HL-60 (cell line): ENCODE measurements at places on chromosomes 1 and 21.
A peak's percentile ranks its signal among the peaks of the same experiment; 100 is the strongest.

DNA sequence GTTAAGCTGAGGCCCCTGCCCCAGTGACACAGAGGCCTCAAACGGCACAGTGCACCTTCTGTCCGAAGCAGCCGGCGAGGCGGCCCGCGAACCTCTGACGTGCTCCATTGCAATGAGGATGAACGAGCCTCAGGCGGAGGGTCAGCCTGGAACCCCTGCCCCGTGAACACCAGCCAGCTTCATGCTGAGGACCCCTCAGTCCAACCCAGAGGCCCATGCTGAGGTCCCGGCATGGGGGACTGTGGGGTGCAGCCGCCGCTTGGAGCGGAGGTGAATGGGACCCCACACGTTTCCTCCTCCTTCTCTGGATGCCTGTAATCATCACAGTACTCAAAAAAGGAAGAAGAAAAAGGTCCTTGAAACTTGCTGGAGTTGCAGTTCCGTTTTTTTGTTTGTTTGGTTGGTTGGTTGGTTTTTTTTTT, 62.1 kb downstream of the PRKCZ start:
- peak; percentile 27 for DNase-seq

DNA sequence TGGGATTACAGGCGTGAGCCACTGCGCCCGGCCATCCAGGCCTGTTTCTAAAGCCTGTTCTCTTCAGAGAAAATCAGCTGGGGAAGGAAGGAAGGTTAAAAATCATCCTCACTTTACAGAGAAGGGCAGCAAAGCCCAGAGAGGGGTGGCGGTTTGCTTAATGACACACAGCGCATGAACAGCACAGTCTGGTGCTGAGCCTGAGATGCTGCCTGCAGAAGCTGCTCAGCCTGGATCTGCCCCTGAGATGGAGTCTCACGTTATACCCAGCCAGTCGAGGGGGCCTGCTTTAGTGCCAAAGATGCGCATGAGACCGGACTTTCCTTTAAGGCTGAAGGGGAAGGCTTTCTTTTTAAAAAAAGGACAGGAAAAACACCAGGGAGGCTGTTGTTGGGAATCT, 21.3 kb downstream of the HTR6 start:
- DNase-seq = no peak

DNA sequence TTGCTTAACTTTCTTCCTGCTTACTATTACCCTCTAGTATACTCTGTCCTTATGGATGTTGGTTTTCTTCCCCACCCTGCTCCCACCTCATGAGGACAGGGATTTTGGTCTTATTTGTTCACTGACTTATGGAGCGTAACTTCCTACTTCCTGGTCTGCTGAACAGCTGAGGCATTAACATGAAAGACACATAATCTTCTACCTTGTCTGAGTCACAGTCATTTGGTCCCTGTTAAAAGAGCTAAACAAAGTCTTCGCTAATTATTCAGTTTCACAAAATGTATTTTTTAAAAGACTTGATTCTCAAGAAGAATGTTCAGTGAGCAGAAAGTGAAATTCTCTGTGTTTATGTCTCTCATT, 18.5 kb downstream of the RNASEL start:
- DNase-seq = no peak

GRCh38 chr1:76219366-76219818, 144.8 kb downstream of the ST6GALNAC3 start:
- DNase-seq = no peak

- DNase-seq = no peak
Measured at GRCh38 chr1:43742026-43742425, 34.7 kb downstream of the ST3GAL3 start.

GRCh38 chr1:64956733-64957441, 9.5 kb downstream of the JAK1 start:
- DNase-seq = peak; percentile 23

- DNase-seq = peak; percentile 47
Measured at GRCh38 chr21:38196036-38196435, 60.8 kb upstream of the KCNJ15 start.

GRCh38 chr1:110049801-110050601, 15.6 kb downstream of the STRIP1 start:
- no peak for DNase-seq

DNA sequence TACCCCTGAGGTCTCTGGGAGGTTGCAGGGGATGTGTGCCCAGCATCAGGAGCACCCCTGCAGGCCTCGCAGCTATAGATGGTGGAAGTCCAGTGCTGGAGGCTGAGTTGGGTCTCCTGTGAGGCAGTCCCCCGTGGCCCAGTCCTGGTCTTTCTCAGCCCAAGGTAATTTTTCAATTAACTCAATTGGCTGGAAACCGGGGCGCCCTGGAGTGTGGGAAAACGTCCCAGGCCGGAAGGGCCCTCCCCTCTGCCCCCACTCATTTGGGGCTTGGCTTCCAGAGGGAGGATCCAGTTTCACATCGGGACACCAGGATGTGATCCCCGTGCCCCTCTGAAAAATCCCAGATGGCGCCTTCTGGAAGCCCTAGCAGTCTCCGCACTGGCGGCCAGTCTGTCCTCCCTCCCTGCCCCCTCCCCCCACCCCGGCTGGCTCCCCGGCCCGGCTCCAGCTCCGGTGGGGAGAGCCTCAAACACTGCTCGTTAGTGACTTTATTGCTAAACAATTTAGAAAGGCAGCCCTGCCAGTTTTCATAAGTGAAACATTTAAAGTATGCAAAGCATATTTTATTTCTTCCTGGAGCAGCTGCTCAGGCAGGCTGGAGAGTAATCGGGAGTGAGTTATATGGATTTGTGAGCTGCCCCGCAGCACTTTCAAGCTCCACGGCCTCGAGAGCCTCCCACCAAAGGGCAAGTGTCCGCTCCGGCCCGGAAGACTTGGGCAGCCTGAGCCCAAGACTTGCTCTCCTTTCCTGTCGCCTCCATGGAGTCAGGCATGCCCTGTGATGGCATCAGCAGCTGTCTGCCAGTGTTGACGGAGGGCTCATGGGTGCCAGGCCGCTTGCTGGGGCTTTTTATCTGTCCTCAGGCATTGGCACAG, 208.2 kb upstream of the TMEM51 start:
- DNase-seq = no peak

DNA sequence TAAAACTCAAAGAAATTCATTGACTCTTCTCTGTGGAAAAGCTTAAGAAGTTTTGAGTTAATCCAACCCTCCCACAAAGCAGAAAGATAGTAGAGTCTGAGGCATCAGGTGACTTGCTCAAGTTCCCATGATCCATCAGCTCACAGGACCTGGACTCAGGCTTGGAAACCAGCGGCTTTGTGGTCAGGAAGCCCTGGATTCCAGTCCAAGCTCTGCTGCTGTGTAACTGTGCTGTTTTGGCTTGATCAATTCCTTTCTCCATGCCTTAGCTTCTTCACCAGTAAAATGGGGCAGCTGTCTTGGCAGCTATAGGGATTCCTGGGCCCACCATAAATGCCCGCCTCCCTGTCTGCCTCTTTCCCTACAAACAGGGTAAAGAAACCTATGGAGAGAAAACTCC, 180.2 kb downstream of the HIVEP3 start:
- DNase-seq = peak; percentile 14

DNA sequence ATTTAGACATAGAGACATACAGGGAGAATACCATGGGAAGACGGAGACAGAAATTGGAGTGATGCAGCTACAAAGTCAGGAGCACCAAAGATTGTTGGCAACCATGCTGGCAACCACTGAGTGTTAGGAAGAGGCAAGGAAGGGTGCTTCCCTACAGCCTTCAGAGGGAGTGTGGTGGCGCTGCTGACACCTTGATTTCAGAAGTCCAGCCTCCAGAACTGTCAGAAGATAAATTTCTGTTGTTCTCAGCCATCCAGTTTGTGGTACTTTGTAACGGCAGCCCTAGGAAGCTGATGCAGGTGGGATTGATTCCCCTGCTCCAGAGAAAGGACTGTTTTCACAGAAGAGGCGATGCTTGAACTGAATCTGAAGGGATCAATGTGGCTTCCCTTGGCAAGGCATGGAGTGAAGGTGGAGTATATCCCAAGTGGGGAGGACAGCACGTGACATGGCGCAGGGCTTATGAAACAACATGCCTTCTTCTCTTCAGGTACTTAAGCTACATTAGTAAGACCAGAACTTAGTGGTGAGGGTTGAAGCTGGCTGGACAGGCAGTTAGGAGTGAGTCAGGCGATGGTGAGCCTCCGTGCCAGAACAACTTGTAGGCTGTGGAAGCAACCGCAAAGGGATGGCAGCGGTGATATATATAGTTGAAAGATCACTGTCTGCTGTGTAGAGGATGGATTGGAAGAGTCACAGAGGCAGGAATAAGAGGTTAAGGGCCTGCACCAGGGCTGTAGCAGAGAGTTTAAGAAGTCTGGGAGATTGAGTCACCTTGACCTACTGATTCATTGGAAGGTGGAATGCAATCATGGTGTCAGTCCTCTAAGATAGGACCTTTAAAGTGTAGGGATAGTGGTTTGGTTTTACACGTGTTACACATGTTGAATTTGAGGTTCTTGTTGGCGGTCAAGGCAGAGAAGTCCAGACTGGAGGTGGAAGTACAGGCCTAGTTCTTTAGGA, 2.1 kb downstream of the LEPR start:
- no peak for DNase-seq

- DNase-seq = no peak
Measured at GRCh38 chr21:39575775-39576174, 37.0 kb upstream of the B3GALT5 start.

- no peak for DNase-seq
Measured at GRCh38 chr1:209412036-209412435, 171.5 kb upstream of the CAMK1G start.

GRCh38 chr1:223175032-223175431, 32.0 kb upstream of the TLR5 start:
- DNase-seq = no peak

DNA sequence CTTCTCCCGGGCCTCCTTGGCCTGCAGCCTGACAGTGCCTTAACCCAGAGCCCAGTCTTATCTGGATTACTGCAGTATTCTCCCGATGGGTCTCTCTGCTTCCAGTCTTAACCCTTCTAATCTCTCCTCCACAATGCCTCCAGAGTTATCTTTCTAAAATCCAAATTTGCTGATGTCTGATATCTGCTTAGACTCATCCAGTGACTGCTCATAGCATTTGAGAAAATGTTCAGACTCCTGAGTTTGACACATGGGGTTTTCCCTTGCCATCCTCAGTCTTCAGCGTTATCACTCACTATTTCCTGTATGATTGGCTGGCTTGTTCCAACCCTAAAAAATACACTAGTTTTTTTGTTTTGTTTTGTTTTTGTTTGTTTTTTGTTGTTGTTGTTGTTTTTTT, 102.0 kb downstream of the FMN2 start:
- DNase-seq = no peak

- DNase-seq = no peak
Measured at GRCh38 chr1:163205513-163205912, 2.8 kb upstream of the RGS5 start.

- DNase-seq = no peak
Measured at GRCh38 chr1:100461222-100461621, 76.7 kb upstream of the GPR88 start.

GRCh38 chr21:28489821-28490350, 502.8 kb downstream of the LTN1 start:
- DNase-seq = no peak

DNA sequence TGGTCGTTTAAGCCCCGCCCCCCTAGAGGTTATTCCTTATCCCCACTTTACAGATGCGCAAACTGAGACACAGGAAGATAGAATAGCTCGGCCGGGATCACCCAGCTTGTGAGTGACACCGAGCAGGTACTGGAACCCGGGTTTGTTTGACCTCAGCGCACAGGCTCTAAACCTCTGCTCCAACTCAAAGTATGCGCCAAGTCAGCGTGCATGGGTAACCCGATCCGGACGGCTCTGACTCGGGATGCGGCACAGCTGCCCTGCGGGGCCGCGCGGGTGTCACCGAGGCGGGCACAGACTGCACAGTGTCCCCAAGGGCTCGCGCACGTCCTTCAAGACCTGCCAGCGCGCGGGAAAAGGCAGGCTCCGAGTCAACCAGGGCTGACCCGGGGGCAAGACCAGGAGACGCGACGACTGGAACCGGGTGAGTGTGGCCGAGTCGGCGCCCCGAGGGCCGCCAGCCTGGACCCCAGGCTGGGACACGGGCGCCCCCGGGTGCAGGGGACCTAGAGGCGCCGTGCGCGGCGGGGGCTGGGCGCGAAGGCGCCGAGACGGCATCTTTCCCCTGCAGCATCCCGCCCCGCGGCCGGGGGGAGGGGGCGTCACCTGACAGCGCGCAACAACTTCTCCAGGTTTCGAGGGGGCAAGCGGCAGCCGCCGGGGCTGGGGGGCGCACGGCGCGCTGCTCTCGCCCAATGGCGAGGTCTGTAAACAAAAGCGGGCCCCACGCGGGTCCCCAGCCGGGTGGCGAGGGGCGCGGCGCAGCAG, 101.9 kb upstream of the SOD1 start:
- no peak for DNase-seq

- no peak for DNase-seq
Measured at GRCh38 chr1:227416156-227416830, 98.0 kb upstream of the CDC42BPA start.

DNA sequence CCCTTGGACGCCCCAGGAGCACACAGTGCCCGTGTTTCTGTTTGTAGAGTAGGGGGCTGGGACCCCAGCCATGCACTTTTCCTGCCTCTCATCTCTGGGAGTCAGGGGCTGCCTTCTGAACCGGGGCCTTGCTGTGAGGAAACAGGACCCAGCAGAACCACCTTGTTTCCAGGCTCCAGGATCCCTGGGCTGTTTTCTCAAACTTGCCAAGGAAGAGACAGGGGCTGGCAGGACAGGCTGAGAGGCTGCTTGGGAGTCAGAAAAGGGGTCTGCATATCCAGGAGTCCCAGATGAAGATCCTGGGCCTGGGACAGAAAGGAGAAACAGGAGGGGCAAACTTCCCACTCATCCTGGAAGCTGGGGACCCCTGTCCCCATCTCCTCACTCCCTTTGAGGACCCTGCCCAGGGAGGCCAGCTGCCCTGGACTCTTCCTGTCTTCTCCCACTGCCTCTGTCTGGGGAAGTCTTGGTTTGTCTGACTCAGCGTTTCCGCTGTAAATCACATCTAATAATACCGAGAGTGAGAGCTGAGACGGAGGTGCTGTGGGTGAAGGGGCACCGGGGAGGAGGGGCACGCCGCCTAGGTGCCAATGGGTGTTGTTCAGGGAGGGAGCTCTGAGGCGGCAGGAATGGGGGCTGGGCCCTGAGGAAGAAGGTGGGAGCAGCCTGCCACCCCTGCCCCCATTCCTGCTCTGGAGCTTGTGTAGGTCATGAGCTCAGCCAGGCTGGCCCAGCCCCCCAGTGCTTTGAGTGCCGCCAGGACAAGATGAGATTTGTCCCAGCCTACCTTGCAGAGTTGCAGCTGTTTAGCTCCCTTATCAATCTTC, 16.7 kb downstream of the POU3F1 start:
- DNase-seq = no peak

DNA sequence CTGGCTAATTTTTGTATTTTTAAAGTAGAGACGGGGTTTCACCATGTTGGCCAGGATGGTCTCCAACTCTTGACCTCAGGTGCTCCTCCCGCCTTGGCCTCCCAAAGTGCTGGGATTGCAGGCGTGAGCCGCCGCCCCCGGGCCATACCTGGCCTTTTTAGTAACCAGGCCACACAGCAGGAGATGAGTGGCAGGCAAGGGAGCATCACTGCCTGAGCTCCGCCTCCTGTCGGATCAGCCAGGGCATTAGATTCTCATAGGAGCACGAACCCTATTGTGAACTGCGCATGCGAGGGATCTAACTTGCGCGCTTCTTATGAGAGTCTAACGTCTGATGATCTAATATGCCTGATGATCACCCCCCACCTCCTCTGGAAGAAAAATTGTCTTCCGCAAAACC, 308.7 kb upstream of the PRMT6 start:
- no peak for DNase-seq
